ENCODE measurements at places on chromosomes 1 and 21.

DNA sequence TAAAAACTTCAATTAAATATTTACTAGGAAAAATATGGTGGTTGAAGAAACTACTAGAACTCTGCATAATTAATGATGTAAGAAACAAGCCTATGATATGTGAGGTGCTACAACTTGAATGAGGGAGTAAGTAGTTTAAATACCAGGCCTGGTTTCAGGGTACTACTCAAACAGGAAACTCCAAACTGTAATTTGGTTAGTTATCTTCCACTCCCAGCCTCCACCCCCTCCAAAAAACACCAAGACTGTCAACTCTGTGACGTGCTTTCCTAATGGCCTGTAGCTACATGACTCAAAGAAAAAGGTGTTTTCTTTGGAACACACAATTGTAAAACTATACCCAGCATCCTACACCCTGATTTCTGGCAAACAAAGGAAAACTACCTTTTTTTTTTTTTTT lies 55.9 kb upstream of the RCC1 start:
- no peak for DNase-seq

DNA sequence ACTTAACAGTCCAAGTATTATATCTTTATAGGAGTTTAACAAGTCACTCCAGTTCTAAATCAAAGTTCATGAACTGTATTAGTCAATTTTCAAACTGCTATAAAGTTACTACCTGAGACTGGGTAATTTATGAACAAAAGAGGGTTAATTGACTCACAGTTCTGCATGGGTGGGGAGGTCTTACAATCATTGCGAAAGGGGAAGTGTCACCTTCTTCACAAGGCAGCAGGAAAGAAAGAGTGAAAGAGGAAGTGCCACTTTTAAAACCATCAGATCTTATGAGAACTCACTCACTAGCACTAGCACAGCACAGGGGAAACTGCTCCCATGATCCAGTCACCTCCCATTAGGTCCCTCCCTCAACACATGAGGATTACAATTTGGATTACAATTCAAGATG lies 70.0 kb downstream of the CLCA4 start:
- DNase-seq, result no peak

GRCh38 chr1:173420330-173420806 lies 56.8 kb upstream of the PRDX6 start:
- no peak for DNase-seq

GRCh38 chr1:21659099-21659923 lies 9.8 kb downstream of the RAP1GAP start:
- peak; percentile 42 for DNase-seq

DNA sequence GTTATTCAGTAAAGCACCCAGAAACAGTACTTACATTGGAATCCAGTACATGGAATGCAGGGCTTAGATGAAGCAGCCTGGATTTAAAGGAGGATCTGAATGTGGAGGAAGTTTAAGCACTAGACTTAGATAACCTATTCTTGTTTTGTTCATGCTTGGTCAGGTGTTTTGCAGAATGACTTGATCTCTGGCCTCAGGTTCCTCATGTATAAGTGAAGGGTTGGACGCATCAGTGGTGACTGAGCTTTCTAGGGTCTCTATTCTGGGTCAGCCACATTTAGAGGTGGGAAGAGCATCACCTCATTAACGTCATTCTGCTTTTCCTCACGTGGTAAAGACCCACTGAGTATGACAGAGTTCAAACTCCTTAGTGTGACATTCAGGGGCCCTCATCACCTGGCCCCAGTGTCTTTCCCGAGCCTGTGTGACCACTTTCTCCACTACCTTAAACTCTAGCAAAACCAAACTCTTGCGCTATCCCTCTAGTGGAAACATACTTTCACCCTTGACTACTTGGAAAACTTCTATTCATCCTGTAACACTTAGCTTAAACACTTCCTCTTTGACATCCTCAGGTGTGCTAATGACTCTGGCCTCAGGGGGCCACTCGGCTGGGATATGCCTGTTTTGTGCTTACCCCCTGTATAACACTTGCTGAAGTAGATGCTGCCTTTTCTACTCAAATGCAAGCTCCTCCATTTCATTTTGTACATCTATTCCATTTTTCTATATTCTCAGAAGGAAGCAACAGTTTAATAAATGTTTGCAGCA lies 871 bp upstream of the ERICH3 start:
- DNase-seq, result no peak

DNA sequence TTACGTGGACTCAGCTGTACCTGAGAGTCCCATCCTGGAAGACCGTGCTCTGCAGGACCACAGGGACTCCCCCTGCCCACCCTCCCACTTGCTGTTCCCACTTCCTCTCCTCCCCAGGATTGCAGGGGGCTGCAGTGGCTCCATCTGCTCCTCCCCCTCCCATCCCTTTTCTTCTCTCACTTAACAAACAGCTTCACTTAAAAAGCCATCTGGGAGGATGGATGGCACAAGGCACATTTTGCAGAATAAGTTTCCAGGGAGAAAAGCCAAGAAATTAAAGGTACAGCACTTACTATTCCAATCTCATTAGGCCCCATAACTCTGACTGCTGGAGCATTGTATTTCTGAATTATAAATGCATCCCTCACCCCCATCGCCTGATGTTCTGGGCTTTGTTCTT lies 458.7 kb downstream of the PTPRU start:
- DNase-seq, result no peak

GRCh38 chr21:42784276-42784675 lies 95.1 kb downstream of the WDR4 start:
- DNase-seq, result no peak

GRCh38 chr1:19465123-19465522 lies 20.2 kb downstream of the CAPZB start:
- no peak for DNase-seq

DNA sequence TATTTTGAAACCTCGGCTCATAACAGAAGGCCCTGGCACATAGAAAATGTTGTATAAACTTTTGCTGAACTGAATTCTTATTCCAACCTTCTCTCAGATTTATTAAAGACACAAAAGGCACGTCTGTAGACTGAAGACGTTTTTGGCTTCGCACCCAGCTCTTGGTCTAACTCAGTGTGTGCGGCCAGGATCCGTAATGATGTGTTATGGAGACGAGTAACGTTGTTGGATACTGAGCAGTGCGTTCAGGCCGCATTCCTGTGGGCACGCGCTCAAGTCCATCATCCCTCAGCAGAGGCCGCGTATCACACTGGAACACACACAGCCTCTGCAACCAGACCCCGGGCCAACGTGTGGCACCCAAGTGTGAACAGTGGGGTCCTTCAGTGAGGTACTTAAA lies 154.8 kb upstream of the RAB4A start:
- DNase-seq, result no peak

- no peak for DNase-seq
Observed at GRCh38 chr1:42206164-42206563, 41.6 kb upstream of the GUCA2A start.

GRCh38 chr1:202659974-202660373 lies 50.3 kb downstream of the SYT2 start:
- DNase-seq, result no peak

DNA sequence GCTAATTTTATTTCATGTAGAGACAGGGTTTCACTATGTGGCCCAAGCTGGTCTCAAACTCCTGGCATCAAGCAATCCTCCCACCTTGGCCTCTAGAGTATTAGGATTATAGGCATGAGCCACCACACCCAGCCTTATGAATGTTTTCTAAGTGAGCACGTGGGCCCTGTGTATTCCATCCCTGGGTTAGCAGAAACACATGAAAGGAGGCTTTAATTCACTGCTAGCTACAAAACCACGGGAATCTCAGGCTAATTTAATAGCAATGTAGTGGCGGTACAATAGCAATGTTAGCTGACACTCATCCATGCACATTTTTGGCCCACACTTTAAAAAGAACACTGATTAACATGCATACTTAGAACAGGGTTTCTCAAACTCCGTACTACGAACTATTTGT lies 32.0 kb downstream of the VTCN1 start:
- no peak for DNase-seq

DNA sequence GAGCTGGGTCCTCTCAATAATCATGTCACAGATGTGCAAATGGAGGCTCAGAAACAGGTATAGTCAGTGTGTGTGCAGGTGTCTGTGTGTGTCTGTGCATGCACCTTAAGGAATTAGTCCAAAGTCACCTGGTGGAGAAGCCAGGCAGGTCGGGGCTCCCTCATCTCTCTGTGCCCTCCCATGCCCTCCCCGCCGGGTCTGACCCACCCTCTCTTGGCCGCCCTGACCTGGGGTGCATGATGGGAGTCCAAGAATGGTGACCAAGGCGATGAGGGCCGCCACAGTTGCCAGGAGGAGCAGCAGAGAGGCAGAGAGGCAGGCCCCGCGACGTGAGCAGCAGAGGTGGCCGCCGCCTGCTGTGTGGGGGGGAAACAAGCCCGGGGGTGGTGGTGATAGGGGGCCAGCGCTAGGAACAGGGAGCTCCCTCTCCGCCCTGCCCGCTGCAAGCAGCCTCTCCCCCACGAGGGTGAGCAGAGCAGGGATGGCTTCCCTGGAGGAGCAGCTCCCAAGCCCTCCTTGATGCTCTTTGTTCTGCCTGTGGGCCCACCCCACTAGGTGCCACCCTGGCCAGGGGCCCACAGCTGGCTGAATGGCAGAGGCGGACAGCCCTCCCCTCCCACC lies 3.9 kb downstream of the LDLRAD1 start:
- no peak for DNase-seq

- DNase-seq, result no peak
Observed at GRCh38 chr1:81757398-81758020, 43.2 kb upstream of the ADGRL2 start.

GRCh38 chr1:15627343-15627988 lies 10.2 kb downstream of the DDI2 start:
- DNase-seq, result no peak

GRCh38 chr1:27519331-27520258 lies 29.6 kb upstream of the WASF2 start:
- no peak for DNase-seq

DNA sequence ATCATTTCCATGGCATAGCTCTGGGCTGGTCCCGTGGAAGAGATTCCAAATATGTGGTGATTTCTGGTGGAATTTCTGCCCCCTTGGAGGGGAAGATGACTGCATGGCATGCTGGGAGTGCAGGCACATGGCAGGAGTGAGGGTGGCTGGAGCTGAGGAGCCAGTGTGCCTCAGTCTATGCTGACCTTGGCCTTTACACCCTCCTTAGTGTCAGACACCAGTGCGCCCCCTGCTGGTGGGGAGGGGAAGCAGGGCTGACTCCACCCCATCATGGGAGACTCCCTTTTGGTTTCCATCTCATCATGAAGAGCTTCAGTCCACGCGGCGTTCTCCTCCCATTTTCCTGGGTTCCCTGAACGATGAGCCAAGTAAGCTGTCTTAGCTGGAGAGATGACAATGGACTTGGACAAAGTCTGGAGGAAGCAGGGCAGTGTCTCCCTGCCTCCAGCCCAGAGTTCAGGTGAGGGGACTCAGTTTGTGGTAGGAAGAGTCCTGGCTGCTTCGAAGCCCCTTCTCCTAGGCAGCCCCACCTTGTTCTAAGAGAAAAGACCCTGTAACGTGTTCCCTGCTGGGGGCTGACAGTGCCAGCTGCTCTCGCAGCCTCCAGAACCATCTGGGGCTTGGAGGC lies 10.3 kb downstream of the ALX3 start:
- peak; percentile 21 for DNase-seq

- no peak for DNase-seq
Observed at GRCh38 chr21:33113131-33113530, 43.2 kb downstream of the OLIG1 start.

- no peak for DNase-seq
Observed at GRCh38 chr1:198560161-198560560, 19.7 kb upstream of the ATP6V1G3 start.

- DNase-seq, result no peak
Observed at GRCh38 chr1:153490272-153491051, 30.0 kb upstream of the S100A7 start.
